Right ventricle myocardium superior (tissue), 1 donor: ENCODE measurements at places on chromosomes 1 and 21. TPM values are rescaled to one million over a fixed set of nuclear protein-coding genes. Genes with fewer than 3 reads are reported as not detected.

DNA sequence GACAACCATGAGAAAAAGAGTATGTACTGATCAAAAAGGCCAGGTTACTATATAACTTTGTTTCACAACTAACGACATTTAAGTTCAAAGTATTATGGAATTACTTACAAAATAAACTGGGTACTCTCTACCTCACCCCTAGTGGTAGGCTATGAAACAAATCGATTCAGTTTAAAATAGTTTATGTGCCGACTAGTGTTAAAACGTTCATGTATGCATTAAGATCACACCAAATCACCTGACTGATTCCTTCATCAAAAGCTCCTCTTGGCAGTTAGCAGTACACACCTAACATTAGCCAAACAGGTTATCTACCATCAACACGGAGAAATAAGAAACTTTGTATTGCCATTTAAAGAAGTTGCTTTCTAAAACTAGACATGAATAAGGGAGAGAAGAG, 137.1 kb downstream of the AKT3 start:
- no peak for DNase-seq

GRCh38 chr1:30522031-30523004, 201.1 kb downstream of the MATN1 start:
- peak; percentile 92 for DNase-seq

The CYP4A22 gene
- total RNA-seq, result 0.16 TPM

The SPRR2B gene
- total RNA-seq, result not detected

The ZBTB8B gene
- total RNA-seq, result not detected

DNA sequence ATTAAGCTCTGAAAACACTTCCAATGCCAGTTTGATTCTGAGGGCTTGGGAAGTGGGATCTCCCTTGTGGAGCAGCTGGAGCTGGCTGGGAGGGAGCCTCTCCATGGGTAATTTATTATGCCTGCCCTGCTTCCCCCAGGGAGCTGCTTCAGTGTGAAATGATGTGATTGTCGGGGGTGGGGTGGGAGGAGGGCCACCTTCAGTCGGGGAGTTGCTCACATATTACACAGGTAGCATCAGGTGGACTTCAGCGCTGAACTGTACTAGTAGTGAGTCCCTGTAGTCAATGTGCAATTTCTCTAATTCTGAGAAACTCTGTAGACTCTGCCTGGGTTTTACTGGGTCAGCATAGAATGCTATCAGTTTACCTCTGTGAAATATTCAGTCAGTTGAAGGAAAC, 12.8 kb downstream of the PLA2G2E start:
- no peak for DNase-seq
